T-helper 17 cell (primary cell): ENCODE measurements at places on chromosomes 5 and 9.

GRCh38 chr9:120396418-120396817, 183.5 kb downstream of the CDK5RAP2 start:
- DNase-seq = no peak

DNA sequence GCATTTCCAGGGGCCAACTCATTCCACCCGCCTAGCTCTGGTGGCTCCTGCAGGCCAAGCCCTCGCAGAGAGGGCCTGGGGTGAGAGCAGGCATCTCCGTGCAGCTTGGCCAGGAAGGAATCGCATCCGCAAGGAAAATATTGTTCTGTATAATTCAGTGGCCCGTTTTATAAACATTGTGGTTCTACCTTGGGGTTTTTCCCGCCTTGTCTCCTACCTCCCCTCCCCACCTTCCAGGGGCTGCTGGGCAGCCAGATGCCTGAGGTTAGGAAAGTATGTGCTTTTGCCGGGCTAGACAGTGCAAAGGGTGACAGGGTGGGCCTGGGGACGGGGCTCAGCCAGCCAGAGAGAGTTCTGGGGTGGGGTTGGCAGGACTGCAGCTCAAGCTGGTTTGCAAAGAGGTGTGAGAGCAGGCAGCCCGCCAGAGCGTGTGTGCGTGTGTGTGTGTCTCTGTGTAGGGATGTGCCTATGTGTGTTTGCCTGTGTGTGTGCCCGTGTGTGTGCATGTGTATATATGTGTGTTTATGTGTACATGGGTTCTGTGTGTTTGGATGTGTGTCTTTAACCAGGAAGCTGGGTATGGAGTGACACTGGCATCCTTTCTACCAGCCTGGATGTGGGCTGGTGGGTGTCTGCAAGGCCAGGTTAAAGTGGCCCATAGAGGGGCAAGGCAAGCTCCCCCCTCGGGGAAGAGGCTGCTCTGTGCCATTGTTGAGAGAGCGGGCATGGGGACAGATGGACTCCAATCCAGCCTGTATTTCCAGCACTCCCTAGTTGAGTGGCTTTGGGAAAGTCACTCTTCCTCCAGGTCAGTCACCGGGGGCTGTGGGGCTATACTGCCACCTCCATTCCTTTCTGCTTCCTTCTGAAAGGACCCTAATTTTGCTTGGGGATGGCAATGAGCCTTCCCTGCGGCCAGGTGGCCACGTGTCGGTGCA, 10.6 kb upstream of the SLC2A6 start:
- no peak for DNase-seq

GRCh38 chr5:3596261-3596825, 711 bp downstream of the IRX1 start:
- DNase-seq = no peak

- no peak for DNase-seq
These were observed 61.1 kb upstream of the IL6ST start for GRCh38 chr5:56055859-56056258.

DNA sequence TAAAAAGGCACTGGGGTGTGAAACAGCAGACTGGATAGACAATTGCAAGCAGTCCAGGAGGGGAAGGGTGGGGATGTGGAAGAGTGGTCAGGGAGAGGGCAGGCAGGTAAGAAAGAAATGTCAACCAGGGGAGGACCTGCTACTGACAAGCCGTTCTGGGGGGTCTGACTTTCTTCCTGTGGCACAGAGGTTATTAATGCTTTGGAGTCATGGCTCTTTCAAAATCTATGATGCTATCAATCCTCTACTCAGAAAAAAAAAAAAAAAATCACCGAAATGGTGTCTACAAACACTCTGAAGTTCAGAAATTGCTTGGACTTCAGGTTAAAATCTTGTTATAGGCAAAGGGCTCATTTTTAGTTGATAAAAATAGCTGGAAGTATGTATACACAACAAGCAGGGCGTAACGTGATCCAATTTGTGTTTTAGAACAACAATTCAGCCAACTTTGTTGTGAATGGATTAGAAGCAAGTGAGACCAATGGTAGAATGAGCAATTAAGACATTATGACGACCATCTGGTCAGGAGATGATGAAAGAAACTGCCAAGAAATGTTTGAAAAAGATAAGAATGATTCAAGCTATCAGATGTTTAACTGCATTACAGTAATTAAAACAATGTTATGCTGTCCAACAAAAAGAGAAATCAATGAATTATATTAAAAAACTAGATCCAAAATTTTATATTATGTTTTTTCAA, 255.2 kb downstream of the DEPDC1B start:
- DNase-seq = no peak

DNA sequence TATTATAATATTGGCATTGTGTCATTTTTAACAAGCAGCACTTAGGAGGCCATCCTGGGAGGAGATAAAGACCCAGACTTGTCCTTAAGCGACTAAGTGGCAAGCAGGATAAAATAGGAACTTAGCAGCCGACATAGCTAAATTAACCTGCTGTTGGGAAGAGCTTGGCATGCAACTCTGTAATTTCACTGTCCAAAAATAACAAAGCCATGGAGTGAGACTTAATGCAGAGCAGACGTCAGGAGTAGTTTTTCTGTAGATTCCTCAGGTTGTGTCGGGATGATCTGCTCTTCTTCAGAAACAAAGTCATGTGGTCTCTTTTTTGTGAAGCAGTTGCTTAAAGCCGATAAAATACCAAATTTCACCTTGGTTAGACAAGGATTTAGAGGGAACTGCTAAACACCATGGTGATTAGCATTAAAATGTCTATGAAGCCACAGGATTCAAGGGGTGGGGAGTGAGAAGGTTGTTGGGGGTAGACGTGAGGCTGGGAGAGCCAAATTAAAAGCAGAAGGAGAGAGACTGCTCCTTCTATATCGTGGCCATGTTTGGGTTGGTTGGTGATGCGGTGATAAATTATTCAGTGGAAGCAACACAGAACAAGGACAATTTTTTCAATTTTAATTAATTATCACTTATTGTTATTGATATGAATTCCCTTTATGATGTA, 303.0 kb downstream of the CSNK1G3 start:
- DNase-seq = no peak

- DNase-seq = no peak
These were observed 139.5 kb downstream of the NIPBL start for GRCh38 chr5:37015795-37016666.

DNA sequence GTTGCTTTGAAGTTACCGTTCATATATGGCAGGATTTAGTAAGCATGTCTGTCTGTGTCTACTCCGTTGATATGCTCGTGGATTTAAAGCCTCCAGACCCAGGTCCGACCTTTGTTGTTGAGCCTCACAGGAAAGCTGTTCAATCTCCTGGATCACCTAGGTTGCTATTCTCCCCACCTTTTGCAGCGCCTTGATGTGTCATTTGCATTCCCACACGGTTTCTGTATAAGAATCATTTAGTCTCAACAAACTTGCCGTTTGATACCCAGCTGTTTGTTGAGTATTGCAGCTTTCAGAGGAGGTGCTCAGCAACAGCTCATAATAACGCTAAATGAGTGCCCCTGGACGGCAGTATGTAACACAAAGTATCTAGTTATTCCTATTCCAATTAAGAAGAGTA, 1.2 kb upstream of the ADGRV1 start:
- DNase-seq = no peak

GRCh38 chr5:170154297-170154696, 48.6 kb downstream of the FOXI1 start:
- no peak for DNase-seq

DNA sequence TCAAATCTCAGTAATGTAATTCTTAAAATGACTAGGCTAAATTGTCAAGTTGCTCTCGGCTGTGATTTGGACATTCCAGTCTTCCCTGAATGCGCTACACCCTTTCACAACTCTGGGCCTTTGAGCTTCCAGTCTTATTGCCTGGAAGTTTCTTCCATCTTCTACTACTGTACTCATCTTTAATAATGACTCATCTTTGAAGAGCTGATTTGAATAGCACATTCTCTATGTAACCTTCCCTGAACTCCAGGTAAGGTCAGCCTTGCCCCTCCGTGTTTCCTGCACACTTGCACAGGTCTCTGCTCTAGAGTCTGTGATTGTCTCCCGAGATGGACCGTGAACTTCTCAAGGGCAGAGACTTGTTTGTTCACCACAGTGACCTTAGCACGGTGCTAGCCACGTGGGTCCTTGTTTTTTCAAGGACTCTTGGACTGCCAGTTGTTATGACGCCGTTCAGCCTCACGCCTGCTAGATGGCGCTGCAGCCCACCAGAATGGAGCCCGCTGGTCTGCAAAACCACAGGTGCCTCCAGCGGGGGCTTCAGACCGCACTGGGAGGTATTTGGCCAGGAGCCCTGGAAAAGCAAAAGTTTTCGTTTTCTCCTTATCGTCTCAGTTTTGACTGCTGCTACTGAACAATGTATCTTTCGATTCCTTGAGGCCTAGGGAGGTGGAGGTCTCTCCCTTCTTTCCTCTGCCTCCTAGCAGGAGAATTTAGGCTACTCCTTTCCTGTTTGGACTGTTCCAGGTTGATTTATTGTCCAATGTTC, 44.4 kb downstream of the SEC61B start:
- DNase-seq = peak; percentile 41

- no peak for DNase-seq
These were observed 1523.9 kb downstream of the MAT2B start for GRCh38 chr5:165029099-165029870.

- DNase-seq = no peak
These were observed 81.9 kb downstream of the PALM2AKAP2 start for GRCh38 chr9:109861918-109862317.

- DNase-seq = no peak
These were observed 31.4 kb downstream of the FANCC start for GRCh38 chr9:95286151-95286550.

DNA sequence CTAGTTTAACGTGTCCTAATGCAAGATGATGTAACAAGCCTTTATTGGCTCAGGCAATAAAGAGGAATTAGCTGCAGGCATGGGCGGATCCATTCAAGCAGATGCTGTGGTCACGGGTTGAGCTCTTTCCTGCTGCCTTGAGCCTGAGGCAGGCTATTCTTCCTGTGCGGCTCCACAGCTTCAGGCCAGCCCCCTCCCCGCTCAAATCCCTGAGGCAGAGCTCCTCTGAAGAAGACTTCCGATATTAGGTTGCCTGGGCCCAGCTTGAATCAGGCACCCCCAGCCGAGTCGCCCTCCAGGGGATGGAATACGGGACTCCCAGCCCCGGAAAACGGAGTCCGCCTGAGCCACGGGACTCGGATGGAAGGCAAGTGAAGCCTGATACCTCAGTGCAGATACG, 95.0 kb upstream of the RUFY1 start:
- no peak for DNase-seq

GRCh38 chr9:134063088-134063570, 4.7 kb downstream of the BRD3 start:
- DNase-seq = no peak

DNA sequence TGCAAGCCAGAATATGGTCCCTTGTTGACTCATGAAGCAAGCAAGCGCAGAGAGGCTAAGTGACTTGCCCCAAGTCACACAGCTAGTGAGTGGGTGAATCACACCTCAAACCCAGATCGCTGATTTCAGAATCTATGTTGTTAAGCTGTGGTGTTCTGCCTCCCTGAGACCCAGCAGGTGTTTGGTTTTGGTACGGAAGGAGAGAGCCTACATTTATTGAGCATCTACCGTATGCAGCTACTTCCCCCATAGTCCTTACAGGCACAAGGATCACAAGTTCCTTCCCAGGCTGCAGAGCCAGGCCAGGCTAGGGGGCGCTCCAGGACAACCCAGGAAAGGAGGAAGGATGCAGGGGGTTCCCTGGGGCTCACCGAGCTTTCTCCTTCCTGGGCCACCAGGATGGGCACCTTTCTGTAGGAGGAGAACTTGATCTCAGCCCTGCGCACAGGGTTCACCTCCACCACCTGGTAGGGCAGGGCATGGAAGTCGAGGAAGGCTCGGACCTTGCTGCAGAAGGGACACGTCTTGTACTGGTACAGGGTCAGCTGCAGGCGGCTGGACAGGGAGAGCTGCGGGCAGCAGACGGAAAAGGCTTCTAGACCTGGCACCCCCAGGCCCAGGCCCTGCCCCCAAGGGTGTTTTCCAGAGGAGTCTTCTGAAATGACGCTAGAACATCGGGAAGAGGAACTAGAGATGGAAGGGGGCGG, 2.5 kb downstream of the PTGES2 start:
- no peak for DNase-seq

DNA sequence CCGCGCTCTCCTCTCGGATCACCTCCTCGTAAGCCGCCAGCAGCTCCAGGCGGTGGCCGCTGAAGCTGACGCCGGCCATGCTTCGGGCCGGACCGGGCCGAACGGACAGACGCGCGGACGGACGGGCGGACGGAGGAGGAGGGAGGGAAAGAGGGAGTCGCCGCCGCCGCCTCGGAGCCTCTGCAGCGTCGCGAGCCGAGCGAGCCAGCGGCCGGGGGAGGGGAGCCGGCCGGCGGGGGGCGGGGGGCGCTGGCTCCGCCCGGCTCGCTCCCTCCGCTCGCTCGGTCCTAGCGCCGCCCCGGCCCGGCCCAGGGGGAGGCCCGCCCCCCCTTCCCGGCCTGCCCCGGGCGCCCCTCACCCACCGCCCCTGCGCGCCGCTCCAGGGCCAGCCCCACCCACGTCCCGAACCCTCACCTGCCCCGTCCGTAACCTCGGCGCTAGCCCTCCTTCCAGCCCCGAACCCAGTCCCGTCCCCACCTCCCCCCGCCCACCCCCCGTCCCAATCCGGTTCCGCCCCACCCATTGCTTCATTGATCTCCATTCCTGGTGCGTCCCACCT, at the start of gene DBN1:
Gene DBN1 (minus strand): TSS at position 192 of the 559 bp plus-strand sequence. CDS start 113 bp downstream, at position 79.
- no peak for DNase-seq

- DNase-seq = no peak
These were observed 760.1 kb downstream of the MAT2B start for GRCh38 chr5:164265566-164265965.

DNA sequence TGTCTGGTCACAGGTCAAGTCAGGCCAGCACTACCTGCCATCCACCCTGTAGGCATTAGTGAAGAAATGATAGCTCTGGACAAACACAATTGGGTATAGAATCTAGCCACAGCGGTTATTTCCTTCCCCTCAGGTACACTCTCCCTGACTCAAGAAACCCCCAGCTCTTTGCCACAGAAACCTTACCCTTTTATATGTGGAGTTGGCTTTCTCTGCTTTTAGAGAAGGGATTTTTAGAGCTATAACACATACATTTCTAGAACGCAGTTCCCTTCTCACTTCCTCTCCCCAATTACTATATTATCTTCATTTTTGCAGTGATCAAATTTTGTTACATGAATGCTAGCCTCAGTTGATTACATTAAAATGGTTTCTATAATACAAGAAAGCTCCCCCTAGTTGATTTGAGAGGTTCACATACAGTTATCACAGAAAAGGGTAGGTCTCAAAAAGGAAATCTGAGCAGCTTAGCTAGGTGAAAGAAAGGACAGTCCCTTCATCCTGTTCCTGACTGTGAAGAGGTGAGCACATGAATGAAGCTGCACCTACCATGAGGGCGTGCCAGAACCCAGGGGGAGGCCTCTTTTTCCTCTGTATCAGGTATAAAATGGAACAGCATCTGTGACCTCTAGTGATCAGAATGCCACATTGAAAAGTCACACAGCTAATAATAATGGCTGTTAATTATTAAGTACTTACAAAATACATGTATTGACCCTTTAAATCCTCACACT, 425.6 kb downstream of the KIAA0825 start:
- DNase-seq = no peak

GRCh38 chr5:100273846-100274580, 261.2 kb upstream of the FAM174A start:
- DNase-seq = no peak
